Fibroblast of skin of left biceps (primary cell): ENCODE measurements at places on chromosomes 2 and 18.

GRCh38 chr2:111186933-111187332 lies 66.2 kb downstream of the BCL2L11 start:
- DNase-seq = no peak

GRCh38 chr18:71994273-71994672 lies 549.9 kb downstream of the CBLN2 start:
- no peak for DNase-seq

DNA sequence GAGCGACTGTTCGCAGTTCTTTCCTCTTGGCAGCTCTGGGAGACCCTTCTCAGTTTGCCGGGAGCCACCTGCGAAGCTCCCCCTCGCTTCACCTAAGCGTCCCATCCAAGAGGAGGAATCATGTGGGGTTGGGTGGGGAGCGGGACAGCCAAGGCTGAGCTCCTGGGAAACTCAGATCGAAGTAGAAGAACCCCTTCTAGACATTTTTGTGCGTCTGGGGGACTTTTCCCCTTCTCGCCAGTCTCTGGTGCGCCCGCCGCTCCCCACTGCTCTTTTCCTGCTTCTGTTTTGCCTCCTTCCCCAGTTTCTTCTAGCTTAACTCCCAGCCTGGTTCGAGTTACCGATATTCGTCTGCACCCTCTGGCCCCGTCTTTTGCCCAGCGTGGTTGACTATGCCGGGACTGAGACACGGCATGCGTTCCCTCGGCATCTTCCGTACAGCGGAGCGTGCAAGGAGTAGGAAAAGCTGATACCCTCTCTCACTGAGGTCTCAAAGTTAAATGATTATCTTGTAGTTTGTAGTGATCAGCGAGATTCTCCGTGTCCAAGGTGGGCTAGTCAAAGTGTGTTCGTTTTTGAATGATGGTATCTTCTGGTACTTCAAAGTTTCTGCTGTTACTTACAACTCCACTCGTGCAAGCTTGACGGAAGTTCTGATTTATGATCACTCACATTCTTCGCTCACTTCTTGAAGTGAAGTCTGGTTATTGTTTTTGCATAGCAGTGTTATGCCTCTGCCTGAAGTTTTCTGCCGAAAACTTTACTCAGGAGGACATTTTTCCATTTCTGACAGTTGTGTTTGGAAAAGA lies 664 bp downstream of the CAMKMT start:
- no peak for DNase-seq

DNA sequence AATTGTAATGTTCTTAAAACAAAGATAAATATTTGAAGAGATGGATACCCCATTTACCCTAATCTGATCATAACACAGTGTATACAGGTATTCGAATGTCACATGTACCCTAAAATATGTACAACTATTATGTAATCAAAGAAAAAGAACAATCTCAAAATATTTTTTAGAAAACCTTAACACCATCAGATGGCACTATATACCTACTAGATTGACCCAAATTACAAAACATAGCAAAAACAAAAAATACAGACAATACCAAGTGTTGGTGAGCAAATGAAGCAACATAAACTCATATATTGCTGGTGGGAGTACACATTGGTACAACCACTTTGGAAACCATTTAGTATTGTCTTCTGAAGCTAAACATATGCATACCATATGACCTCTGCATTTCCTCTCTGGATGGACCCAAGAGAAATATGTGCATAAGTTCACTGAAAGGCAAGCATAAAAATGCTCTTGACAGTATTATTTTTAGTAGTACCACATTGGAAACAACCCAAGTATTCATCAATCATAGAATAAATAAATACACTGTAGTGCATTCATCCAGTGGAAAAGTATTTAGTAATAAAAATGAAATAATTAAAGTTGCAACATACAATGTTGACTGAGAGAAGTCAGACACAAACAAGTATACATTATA lies 55.8 kb downstream of the GDF7 start:
- DNase-seq = no peak

- no peak for DNase-seq
Measured at GRCh38 chr2:156756516-156756915, 320.3 kb downstream of the GPD2 start.

- no peak for DNase-seq
Measured at GRCh38 chr18:72871091-72871490, 3.3 kb upstream of the NETO1 start.

GRCh38 chr2:109636317-109636716 lies 22.2 kb downstream of the SOWAHC start:
- DNase-seq = no peak

- DNase-seq = no peak
Measured at GRCh38 chr2:61432990-61433389, 37.9 kb downstream of the USP34 start.

DNA sequence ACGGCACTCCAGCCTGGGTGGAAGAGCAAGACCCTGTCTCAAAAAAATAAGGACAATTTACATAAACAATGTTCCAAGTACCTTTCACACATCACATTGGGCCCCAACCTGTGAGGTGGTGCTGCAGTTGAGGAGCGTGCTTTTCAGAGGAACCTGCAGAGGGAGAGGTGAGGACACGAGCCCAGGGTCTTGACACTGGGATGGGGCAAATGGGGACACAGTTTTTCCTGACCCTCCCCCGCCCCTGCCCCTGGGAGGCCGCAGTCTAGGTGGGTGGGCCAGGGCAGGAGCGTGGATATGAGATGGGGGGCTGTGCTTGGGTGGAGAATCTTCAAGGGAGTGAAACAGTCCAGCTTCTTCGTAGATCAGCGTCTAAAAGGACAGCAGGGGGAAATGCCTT lies 112.9 kb downstream of the SEPTIN10 start:
- DNase-seq = no peak

- DNase-seq = no peak
Measured at GRCh38 chr2:15259356-15259756, 301.8 kb downstream of the NBAS start.

GRCh38 chr2:70122470-70122869 lies 35.2 kb downstream of the PCBP1 start:
- no peak for DNase-seq

GRCh38 chr2:23824777-23825212 lies 102.1 kb downstream of the ATAD2B start:
- DNase-seq = peak; percentile 17

DNA sequence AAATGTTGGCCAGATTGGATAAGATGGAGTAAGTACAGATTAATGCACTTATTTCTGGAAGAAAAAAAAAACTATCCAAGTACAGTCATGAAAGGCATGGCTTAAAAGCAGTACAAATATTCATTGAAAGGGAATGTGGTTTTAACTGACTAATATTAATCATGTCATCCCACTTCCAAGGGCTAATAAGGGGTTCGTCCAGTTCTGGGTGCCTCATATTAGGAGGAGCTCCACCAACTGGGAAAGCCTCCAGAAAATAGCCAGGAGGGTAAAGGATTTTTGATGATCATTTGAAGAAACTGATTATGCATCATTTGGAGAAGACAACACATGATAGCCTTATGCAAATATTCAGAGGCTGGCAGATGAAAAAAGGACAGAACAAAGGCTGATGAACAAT lies 115.2 kb upstream of the ARL5A start:
- DNase-seq = no peak

- DNase-seq = no peak
Measured at GRCh38 chr2:94979406-94980375, 45.8 kb upstream of the MAL start.

DNA sequence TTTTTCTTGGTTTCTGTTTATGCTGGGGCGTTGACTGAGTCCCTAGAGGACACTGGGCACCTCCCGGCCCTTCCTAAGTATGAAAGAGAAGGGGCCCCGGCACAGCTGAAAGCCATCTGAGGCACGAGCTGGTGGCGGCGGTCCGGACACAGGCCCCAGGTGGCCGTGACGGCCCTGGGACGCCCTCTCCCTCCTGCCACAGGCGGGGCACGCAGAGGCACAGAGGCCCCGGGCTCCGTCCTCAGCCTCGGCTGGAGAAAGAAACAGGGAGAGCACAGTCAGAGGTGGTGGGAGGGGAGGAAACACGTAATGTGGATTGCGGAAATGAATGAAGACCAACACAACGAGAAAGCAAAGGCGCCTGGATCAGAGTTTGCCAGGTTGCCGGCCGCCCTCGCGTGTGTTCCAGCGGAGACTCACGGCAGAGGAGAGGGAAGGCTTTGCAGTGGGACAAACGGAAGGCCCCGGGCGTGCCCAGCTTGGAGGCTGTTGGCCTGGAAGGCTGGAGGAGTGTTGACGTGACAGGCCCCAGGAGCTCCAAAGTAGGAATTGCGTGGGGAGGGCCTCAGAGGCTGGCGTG lies 119.1 kb downstream of the PTGR3 start:
- no peak for DNase-seq

DNA sequence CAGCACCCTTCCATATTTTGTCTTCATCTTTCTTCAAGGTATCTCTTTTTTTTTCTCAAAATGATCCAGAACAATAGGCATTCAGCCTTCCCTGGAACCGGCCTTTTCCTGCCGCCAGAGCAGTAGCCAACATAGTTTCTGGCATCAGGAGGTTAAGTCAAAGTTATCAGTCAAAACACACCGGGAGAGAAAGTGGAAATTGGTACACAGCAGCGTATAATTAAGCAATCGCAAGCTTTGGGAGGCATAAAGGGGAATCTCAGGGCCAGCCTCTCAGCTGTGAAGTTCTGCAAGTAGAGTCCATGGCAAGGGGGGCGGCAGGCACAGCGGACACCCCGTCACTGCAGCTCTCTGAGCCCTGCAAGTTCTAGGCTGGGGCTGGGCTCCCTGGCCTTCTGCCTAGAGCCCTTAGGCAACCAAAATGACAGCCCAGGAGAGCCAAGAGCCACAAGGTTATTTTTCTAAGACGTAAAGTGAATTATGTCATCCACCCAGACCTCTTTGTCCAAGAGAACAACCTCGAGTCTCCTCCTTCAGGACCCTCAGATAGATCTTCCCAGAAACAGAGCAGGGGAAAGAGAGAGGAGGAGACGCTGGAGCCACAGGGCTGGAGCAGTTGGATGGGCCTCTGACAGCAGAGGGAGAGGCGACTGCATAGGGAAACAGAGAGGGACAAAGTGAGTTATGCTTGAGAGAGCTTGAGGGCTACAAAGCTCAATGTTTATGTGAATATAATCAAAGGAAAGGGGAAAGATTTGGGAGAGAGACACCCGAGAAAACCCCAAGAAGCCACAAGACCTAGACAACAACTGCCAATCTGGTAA lies 114.7 kb downstream of the BCL2L11 start:
- no peak for DNase-seq

GRCh38 chr2:104863468-104864279 lies 9.8 kb downstream of the POU3F3 start:
- no peak for DNase-seq

GRCh38 chr2:95017836-95018235 lies 7.7 kb upstream of the MAL start:
- no peak for DNase-seq

DNA sequence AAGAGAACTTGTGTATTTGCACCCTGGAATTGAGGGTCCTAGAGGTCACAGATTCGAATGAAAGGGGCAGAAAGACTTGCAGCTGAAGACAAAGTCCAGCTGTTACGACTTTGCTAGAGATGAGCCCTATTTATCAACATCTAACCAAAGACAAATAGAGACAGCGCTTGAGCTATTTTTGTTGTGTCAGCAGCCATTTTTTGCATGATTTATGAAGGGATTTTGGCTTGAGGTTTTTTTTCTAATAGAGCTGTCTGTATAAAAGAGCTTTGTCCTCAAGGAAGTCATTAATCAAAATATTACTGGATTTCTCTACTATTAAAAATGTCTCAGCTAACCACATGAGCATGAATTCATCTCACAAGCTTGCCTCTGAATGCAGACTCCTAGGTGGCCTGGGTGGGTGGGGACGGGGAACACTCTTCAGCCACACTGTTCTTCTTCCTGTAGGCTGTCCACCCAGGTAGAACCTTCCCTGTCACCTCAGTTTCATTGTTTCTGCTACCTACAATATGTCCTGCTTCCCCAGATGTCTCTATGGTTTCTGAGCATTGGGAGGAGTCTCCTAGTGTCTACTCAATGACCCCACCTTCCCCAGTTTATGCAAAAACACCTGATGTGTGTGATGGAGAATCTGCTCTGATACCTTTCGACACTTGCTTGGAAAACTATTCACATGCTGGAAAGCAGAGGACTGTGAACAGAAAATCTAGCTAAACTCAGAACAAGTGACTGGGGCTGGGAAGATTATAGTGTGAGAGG lies 7.2 kb upstream of the CD226 start:
- DNase-seq = no peak

- DNase-seq = no peak
Measured at GRCh38 chr2:121189661-121190381, 95.2 kb downstream of the TFCP2L1 start.

- peak; percentile 45 for DNase-seq
Measured at GRCh38 chr18:8937160-8938094, 165.1 kb upstream of the NDUFV2 start.

- no peak for DNase-seq
Measured at GRCh38 chr2:240320204-240320993, 115.1 kb upstream of the GPC1 start.

DNA sequence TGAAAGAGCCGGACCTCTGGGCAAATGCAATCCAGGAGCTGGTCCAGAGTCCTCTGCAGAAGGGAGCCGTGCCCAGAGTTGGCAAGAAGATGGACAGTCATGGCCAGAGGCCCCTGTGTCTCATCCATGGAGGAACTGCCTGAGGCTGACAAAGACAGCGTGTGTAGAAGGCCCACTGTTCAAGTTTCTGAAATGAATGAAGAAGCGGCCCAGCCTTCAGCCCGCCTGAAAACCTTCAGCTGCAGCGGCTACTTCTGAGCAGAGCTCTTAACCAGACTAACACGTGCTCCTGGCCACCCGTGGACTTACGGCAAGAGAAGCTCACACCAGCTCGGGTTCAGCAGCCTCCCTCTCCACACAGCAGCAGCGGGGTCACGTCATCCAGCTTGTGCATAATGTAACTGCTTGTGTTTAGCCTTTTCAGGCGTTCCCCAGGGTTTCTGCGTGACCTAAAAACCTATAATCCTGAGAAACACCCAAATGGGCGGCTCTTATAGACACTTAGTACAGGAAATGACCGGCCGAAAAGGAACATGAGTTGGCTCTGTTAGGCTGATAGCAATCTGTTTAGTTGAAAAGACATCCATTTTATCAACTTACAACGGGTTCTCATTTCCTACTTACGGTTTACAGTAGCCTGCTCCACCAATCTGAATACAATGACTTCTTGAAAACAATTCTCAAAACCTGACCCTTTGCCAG lies at the start of gene FAM124B:
FAM124B (minus strand) TSS at position 467 of the 702 bp plus-strand sequence; CDS start at position 128, 339 bp downstream.
- DNase-seq = no peak

- DNase-seq = peak; percentile 12
Measured at GRCh38 chr2:26462511-26463243, 15.2 kb downstream of the OTOF start.
